ENCODE measurements at places on chromosomes 7 and 10.

DNA sequence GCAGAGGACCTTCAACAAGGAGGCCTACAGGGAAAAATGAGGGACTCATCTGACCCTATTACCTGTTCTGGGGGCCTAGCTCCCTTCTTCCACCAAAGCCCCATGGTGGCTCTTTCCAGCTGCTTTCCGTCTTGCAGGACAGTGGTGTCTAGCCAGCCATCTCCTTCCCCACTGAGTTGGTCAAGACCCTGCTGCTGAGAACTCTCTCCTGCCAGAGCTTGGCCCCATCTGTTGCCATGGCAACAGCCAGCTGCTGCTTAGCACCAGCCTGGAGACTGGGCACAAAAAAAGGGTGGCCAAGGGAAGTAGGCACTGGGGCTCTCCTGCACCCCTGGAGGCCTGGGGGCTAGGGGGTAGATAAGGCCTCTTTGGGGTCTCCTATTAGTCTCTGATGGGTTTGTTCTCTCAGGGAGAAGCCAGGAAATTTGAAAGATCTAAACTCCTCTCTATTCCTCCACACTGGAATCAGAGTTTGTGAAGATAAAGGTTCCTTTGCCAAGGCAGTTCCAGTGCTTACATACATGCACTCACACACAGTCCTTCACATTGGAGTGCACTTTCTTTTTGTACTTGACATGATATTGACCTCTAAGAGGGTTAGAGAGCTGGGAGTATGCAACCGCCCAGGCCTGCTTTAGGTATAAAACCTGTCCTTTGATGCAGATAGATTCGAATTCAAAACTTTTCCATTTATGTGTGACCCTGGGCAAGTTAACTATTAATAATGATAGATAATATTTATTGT is 15.8 kb downstream of the TSPAN33 start:
- DNase-seq = no peak

GRCh38 chr7:102874166-102874829 is 38.5 kb upstream of the LRRC17 start:
- DNase-seq = no peak

GRCh38 chr7:22810843-22811242 is 11.8 kb downstream of the TOMM7 start:
- no peak for DNase-seq

DNA sequence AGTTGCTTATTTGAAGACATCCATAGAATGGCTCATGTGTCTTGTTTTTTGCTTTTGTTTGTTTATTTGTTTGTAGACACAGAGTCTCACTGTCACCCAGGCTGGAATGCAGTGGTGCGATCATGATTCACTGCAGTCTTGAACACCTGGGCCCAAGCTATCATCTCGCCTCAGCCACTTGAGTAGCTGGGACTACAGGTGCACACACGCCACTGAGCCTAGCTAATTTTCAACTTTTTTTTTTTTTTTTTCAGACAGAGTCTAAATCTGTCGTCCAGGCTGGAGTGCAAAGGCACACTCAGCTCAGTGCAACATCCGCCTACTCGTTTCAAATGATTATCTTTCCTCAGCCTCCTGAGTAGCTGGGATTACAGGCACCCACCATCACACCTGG is 83.3 kb upstream of the KLF6 start:
- DNase-seq = no peak

DNA sequence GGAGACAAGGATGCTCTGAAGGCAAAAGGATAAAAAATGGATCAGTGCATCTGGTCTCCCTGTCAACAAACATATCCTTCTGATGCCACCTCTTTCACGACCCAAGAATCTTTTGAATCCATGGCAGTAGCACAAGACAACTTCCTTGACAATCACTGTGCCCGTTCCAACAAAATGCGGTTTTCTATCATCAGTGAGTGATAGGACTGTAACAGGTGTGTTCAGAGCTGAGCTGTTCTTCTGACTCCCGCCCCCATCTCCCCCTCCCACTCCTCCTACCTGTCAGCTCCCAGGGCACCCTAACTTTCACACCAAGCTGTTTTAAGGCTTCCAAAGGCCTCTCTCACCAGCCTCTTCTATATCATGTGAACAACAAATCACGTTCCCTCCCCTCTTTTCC is 74.8 kb downstream of the PARD3 start:
- DNase-seq = no peak

GRCh38 chr7:23058408-23059096 is 44.6 kb upstream of the HYCC1 start:
- no peak for DNase-seq

- no peak for DNase-seq
Observed at GRCh38 chr10:62723375-62723774, 81.1 kb upstream of the ADO start.

DNA sequence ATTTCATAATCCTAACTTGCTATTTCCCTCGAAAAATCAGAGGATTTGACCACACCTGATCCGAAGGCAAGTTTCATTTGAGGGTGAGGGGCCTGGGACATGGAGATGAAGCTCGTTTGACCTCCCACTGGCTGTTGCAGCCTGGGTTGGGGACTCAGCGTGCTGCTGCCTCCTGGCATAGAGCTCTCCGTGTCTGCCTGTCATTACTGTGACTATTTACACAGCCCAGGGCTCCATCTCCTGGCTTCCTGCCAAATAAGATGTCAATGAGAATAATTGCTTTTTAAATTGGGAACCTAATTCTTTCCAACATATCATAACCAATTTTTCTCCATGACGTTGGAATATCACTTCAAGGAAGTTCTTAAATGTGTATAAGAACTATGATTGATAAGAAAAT is 139.3 kb upstream of the COBL start:
- DNase-seq = no peak

DNA sequence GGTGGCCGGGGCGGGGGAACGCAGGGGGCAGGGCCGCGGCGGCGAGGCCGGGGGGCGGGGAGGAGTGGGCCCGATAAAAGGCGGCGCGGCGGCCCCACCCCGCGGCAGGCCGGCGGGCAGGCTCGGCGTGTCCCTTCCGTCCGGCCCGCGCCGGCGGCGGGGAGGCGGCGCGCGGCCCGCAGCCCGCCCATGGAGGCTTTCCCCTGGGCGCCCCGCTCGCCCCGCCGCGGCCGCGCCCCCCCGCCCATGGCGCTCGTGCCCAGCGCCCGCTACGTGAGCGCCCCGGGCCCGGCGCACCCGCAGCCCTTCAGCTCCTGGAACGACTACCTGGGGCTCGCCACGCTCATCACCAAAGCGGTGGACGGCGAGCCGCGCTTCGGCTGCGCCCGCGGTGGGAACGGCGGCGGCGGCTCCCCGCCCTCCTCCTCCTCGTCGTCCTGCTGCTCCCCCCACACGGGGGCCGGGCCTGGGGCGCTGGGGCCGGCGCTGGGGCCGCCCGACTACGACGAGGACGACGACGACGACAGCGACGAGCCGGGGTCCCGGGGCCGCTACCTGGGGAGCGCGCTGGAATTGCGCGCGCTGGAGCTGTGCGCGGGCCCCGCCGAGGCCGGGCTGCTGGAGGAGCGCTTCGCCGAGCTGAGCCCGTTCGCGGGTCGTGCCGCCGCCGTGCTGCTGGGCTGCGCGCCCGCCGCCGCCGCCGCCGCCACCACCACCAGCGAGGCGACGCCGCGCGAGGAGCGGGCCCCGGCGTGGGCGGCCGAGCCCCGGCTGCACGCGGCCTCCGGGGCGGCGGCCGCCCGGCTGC is at the start of gene NANOS1:
TSS of gene NANOS1 (plus strand) at position 102 of the 808 bp plus-strand sequence. CDS start at position 190, 88 bp downstream.
- DNase-seq = no peak

DNA sequence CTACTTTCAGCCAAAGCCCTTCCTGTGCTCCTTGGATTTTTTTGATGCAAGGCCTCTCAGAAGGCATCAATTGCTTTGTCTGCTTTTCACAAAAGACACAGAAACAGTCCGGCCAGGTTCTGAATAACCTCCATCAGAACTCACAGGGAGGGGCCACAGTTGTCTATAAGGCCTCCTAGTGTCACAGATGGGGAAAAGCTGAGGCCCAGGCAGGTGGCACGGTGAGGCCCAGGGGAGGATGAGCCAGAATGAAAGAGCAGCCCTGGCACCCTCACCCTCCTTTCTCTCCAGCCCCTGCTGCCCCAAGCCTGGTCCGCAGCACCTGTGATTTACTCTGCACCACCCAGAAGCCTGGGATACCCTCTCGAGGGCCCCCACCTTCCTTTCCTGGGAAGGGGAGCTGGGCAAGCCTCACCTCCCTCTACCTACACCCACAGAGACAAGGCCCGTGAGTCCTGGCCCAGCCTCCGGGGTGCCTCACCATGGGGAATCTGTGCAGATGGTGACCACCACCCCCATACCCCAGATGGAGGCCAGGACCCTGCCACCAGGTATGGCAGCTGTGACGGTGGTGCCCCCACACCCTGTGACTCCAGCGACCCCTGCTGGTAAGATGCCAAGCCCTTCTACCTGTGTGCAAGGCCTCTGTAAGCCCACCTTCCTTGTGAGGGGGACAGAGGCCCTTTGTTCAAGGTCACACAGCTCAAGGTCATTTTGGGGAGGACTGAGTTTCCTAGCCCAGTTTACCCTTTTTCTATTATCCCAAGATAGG is 26.2 kb upstream of the ZNF467 start:
- DNase-seq = no peak

- no peak for DNase-seq
Observed at GRCh38 chr7:50657341-50657873, 92.2 kb upstream of the DDC start.

DNA sequence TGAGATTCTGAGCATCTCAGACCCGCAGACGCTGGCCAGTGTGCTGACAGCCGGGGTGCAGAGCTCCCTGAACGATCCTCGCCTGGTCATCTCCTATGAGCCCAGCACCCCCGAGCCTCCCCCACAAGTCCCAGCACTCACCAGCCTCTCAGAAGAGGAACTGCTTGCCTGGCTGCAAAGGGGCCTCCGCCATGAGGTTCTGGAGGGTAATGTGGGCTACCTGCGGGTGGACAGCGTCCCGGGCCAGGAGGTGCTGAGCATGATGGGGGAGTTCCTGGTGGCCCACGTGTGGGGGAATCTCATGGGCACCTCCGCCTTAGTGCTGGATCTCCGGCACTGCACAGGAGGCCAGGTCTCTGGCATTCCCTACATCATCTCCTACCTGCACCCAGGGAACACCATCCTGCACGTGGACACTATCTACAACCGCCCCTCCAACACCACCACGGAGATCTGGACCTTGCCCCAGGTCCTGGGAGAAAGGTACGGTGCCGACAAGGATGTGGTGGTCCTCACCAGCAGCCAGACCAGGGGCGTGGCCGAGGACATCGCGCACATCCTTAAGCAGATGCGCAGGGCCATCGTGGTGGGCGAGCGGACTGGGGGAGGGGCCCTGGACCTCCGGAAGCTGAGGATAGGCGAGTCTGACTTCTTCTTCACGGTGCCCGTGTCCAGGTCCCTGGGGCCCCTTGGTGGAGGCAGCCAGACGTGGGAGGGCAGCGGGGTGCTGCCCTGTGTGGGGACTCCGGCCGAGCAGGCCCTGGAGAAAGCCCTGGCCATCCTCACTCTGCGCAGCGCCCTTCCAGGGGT is 703 bp downstream of the RBP3 start:
- no peak for DNase-seq

DNA sequence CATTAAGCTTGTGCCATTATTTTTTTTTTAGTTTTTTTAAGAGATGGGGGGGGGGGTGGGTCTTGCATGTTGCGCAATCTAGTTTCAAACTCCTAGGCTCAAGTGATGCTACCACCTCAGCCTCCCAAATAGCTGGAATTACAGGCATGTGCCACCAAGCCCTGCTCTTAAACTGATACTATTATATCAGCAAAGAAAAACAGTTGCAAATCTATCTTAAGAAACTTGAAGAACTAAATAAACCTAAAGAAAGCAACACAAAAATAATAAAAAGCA is 47.5 kb downstream of the BRAF start:
- no peak for DNase-seq

- no peak for DNase-seq
Observed at GRCh38 chr7:30851651-30852307, 59.9 kb upstream of the AQP1 start.

DNA sequence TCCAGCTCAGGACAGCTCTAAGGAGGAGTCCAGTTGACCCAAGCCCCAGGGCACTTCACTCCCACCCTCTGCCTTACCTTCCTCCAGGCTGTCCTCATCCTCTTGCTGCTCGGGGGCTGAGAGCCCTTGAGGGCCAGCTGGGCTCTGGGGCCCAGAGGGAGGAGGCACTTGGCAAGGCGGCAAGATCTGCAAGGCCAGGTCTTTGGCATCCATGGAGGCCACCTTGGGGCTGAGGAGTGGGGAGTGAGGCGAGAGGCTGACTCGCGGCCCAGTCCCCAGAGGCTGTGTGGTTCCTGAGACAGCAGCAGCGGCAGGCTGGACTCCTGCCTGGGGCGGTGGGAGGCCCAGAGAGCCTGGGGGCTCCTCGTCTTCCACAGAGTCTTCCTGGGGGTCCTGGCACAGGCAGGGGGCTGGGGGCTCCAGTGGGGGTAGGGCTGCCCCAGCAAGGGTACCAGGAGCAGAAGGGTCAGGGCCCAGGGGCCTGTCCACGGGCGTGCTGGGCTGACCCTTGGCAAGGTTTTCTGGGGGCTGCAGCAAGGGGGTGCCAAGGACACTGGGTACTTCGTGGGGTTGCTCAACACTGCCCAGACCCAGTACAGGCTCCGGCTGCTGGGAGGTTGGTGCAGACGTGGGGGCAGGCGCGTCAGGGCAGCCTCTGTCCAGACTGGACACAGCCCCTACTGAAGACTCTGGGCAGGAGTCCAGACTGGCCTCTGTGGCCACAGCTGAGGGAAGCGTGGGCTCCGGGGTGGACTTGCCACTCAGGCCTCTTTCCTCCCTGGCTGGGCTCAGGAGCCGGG is 6.5 kb downstream of the NACAD start:
- no peak for DNase-seq

DNA sequence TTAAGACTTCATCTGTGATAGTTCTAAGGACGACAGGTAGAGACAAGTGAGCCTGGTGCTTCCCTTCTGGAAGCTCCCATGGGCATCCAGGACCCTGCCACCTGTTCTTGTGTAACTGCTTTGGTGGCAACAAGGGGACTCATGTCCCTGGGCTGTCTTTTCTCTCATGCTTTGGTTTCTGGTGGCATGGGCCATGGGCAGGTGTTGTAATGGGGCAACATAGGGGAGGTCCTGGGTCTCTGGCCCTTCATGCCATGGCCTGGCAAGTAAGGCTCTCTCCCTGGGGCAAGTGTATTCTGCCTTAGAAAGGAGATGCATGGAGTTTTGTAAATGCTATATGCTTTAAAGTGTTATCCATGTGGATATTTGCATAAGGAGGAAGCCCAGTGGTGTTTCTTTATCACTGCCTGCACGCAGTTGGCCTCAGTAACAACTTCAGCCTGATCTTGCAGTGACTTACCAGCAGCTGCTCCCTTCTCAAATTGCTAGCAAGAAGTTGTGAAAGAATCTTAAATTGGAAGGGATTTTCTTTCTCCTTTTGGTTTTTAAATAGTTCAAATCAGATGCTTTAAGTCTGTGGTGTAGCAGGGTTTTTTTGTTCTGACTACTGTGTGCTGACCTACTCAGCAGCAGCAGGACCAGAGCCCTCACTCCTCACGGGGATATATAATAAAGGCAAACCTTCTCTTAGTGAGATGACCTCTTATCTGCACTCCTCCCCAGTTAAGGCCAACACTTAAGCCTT is 39.9 kb downstream of the OGDH start:
- DNase-seq = no peak

- no peak for DNase-seq
Observed at GRCh38 chr7:28291559-28291958, 111.0 kb upstream of the JAZF1 start.

DNA sequence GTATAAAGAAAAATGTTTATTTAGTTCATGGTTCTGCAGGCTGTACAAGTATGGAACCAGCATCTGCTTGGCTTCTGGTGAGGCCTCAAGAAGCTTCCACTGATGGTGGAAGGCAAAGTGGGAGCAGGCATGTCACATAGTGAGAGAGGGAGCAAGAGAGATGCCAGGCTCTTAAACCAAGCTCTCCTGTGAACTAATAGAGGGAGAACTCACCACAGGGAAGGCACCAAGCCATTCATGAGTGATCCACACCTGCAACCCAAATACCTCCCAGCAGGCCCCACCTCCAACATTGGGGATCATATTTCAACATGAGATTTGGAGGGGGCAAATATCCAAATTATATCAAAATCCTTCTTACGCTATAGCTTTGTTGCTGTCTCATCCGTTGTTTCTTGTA is 113.1 kb downstream of the CPED1 start:
- no peak for DNase-seq

Measured in NCI-H187 treated with DMSO at 0.1 percent for 48 hours (cell line).